ENCODE measurements at places on chromosomes 1 and 21.

- no peak for DNase-seq
These were observed 151.1 kb upstream of the CAMK1G start for GRCh38 chr1:209432443-209432825.

- peak; percentile 3 for DNase-seq
These were observed 956 bp upstream of the SCAF4 start for GRCh38 chr21:31732597-31733550.

- DNase-seq: no peak
These were observed 144.5 kb upstream of the SMYD2 start for GRCh38 chr1:214136324-214136919.

DNA sequence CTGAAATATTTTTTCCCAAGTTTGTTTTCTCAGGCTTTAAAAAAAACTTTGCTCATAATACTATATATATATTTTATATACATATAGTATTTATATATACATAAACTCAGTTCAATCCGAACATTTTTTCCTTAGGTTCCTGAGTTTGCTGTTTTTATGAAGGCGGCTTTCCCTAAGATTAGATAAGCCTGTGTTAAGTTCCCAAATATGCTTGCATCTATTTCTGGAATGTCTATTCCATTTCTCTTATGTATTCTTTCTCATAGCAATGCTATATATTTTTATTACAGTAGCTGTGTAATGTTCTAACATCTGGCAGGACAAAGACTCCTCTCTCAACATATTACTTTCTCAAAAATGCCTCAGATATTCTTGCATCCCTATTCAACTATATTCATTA, 45.9 kb downstream of the ADSS2 start:
- no peak for DNase-seq

DNA sequence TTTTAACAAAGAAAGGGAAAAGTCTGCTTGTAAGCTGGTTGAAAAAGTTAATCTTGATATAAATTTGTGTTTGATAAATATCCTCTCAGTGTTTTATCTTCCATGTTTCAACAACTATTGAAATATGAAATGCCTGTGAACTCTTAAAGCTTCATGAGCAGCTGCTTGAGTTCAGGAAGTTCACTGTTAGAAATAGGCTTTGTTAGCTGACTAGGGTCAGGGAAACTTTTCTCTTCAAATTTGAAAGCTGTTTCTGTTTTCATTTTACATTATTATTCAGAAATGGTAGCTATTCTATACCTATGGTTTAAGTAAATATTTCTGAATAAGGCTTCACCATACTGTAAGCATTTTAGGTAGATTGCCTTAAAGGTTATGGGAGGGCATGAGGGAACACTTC, 191.7 kb downstream of the HS2ST1 start:
- DNase-seq: no peak

GRCh38 chr1:207004931-207005830, 27.4 kb downstream of the C1orf116 start:
- peak; percentile 16 for DNase-seq

- DNase-seq: no peak
These were observed 101.7 kb downstream of the NPHP4 start for GRCh38 chr1:5890346-5891106.

DNA sequence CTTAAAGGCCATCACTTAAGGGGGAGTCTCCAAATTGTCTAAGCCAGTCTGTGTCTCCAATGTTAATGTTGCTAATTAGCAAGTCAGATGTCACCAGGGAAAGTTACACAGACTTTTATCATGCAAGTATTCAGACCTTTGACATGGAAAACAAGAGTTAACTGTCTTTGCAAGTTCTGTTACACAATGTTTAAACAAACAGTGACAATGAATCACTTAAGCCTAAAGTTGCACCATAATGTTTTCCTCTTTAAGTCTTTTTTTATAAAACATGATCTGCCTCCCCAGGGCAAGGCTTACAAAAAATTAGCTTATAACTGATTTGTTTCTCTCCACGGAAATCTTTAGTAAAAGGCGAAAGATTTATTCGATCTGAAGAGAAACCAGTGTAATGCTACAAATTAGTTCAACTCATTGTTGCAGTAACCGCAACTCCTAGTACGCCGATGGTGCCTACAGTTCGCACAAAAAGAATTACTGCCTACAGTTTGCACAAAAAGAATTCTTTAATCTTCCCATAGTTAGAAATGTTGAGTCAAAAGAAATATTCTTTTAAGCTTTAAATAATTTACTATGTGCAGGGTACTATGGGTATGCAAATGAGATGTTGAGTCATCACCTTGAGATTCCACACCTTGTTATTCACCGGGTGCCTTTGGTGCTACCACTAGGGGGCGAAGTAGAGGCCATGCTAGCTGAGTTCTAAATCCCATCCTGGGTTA, 45.3 kb downstream of the HHAT start:
- no peak for DNase-seq

- DNase-seq: no peak
These were observed 27.9 kb downstream of the FTCD start for GRCh38 chr21:46127239-46128105.

DNA sequence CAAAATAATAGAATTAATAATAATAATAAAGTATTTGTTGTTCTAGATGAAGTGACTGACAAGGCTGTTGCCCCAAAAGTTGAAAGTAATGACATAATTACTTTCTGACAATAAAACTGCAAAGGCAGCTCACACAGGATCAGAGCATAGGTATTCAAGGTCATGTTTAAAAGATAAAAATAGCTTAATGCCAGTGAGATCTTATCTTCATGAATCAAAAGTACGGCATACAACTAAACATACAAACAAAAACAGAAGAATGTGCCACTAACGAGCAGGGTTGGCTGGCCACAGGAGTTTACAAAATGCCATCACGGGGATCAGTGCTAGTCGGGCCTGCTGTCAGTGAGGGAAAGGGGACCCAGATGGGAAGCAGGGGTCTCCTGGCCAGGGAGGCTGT, 22.4 kb upstream of the TMPRSS2 start:
- no peak for DNase-seq

- DNase-seq: no peak
These were observed 8.9 kb upstream of the GOLT1A start for GRCh38 chr1:204222764-204223055.

- DNase-seq: no peak
These were observed 30.0 kb upstream of the FGGY start for GRCh38 chr1:59266927-59267293.

- no peak for DNase-seq
These were observed 124.2 kb downstream of the ATP6V1G3 start for GRCh38 chr1:198416296-198416695.

- no peak for DNase-seq
These were observed 66.7 kb downstream of the RPE65 start for GRCh38 chr1:68383092-68383491.

DNA sequence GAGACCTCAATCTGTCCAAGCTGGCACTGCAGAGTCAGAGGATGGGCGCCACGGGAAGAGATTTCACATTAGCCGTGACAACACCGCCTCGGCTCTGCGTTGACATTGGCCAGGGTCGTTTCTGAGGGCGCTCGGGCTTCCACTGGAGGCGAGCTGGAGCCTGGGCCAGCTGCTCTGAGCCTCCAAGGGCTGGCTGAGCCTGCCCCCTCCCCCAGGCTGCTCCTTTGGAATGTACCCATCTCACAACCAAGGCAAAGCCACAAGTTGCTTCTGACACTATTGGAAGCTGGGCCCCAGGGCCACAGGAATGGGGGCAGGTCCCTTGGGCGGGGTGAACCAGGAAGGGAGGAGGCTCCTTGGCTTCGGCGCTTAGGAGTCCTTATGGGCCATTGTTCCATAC, 12.7 kb downstream of the GPR3 start:
- no peak for DNase-seq

- DNase-seq: no peak
These were observed 161.7 kb downstream of the PTPRU start for GRCh38 chr1:29397981-29398380.

GRCh38 chr1:177567393-177567792, 396.6 kb downstream of the BRINP2 start:
- no peak for DNase-seq

- DNase-seq: peak; percentile 36
These were observed at the start of gene FAM43B for GRCh38 chr1:20551945-20552727. TSS of gene FAM43B (plus strand) at chr1:20552573. CDS start at chr1:20552974, 401 bp downstream.

GRCh38 chr1:11929849-11930248, 3.6 kb upstream of the KIAA2013 start:
- no peak for DNase-seq

DNA sequence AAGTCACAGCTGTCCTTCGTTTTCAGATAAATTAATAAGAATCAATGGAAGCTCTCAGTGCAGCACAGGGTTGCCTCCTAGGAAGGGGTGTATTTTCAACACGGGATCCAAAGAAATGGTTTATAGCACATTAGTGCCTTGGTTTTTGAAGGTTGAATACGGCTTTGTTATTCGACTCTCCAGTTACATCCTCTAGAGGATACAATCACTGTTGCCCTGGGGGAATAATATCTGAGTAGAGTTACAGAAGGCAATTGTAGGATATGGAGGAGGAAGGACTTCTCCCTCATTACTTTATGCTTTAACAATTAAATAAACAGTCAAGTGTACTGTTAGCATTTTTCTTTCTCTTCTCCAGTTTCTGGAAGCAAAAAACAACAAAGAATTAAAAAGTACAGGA, 14.3 kb upstream of the ZNF326 start:
- DNase-seq: no peak

DNA sequence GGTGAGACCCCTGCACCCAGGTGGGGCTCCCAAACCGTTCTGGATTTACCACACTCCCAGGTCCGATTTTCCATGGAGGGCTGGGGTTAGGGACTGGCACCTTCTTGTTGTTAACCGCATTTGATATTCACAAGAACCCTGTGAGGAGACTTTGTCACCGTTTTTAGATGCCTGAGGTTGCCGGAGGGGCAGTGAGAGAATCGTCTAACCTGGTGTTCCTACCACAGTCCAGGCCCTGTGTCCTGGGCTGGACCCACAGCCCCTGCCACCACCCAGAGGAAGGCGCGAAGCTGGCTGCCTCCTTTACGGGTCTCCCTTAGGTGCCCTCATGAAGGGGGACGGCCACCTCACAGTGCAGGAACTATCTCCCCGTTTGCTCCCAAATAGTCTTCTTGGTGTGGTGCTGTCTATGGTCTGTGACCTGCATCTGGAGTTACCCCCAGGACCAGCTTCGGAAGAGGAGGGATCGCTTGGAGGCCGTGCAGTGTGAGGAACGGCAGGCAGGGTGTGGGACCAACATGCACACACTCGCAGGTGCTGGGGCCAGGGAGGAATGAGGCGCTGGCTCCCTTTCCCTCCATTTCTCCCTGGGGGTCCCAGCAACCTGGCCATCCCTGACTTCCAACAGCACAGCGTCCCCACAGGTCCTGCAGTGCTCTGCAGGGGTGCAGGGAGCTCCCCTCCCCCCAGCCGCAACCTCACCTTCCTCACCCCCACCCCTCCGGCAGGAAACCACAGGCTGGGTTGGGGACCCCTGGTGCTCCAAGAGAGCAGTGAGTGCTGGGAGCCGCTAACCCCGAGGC, 7.0 kb downstream of the SIM2 start:
- DNase-seq: no peak

DNA sequence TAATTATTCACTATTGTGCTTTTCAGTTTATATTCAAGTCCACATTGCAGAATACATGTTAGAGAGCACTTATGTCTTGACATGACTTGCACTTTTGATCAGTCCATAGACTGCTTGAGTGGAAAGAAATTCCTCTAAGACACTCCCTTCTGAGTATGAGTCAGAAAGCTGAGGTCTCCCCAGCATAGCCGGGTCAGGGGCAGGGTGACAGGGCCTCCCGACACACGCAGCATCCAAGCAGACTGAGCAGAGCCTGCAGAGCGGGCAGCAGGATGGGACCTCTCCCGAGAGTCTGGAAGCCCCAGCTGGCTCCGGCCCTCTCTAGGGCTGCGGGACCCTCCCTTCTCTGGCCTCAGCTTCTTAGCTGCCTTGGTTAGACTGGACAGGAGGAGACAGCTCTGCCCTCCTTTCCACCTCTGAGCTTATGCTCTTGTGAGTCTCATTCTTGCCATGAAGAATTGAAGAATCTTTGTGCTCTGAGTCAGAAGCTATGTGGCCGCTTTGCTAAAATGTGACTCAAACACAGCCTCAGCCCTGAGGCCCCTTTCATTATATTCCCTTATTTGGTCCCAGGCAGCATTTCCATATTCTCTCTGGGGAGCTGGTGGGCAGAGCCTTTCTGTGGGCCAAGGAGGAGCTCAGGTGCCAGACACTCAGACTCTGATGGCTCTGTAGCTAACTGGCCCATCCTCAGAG, 11.2 kb upstream of the CAPN2 start:
- no peak for DNase-seq

DNA sequence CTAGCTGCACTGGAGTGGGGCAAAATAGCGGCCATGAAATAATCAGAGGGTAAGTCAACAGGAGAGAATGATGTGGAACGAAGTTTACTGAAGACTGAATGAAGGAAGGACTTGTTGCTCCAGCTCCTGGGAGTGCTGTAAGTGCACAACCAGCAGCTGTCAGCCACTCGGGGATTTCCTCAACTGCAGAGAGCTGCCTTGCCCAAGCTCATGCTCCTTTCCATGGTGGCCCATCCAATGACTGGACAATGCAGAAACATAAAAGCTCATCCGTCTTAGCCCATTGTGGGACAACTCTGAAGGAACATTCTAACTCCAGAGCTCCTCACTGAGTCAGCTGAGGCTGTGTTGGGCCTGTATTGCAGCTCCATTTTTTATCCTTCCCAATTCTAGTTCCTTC, 21.1 kb upstream of the RBM15 start:
- no peak for DNase-seq

- no peak for DNase-seq
These were observed 5.0 kb downstream of the ATP1A4 start for GRCh38 chr1:160156361-160156760.

DNA sequence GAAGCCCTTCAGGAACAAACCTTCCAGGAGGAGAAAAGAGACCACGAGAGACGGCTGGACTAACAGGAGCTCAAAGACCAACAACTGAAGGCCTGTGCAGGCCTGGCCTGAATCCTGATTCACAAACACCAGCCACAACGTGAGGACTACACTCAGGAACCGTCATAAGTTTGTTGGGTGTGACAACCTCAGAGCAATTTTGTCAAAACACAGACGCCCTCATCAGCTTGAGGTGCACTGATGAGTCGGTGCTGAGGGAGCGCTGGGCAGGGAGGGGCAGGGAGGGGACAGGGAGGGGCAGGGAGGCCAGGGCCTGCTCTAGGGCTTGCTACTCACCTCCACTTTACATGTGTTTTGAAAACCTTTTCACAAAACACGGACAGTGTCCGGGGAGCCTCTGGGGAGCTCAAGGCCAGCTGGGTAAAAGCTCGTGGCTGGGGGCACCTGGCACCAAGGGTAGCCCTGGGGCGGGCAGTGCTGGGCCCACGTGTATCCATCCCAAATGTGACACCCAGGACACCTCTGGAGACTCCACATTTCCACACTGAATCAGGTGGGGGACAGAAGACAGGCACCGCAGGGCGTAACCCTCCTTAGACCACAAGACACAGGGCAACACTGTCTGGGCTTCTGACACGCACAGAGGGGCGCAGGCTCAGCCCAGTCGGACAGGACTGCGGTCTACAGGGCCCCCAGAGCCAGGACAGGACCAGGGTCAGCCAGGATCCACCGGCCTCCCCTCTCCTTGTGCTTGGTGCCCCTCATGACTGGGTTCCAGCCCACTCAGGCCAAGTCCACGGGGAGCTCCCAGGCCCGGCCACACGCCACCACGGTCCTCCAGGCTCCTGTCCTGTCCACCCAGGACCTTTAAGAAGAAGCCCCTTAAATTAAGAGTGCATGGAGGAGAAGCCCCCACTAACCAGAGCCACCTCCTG, 16.5 kb downstream of the LSS start:
- no peak for DNase-seq
